NCI-H526 treated with DMSO at 0.1 percent for 48 hours (cell line): ENCODE measurements at places on chromosomes 5 and 9.

DNA sequence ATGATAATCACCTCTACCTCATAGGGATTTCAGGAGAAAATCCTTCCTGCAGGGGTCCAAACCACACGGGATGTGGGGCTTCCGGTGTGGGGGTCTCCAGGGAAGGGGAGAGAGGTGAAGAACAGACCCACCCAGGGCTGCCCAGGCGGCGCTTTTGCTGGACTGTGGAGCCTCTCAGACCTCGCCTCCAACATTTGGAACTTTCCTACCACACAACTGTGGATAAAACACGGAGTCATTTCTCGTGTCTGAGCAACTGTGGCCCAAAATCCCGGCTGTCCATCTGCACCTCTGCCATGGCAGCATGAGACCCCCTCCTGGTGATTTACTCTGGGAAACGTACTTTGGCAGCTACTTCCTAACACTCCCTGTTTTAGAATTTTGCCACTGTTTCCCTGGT lies 307.8 kb upstream of the IRX4 start:
- no peak for DNase-seq

DNA sequence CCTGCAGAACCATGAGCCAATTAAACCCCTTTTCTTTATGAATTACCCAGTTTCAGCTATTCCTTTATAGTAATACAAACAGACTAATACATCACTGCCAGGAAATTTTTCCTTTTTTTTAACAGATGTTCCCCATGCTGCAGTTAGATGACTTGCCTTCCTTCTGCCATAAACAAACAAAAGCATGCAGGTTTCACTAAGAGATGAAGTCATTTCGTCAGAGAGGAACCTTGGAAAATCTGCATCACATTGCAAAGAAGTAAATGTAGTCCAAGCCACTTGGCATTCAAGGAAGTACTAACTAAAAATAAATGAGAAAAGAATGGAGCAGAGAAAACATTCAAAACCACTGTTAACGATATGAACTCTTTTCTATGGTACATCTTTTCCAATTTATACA lies 194.1 kb upstream of the EFNA5 start:
- no peak for DNase-seq

GRCh38 chr9:14097215-14097614 lies 216.7 kb downstream of the NFIB start:
- no peak for DNase-seq

DNA sequence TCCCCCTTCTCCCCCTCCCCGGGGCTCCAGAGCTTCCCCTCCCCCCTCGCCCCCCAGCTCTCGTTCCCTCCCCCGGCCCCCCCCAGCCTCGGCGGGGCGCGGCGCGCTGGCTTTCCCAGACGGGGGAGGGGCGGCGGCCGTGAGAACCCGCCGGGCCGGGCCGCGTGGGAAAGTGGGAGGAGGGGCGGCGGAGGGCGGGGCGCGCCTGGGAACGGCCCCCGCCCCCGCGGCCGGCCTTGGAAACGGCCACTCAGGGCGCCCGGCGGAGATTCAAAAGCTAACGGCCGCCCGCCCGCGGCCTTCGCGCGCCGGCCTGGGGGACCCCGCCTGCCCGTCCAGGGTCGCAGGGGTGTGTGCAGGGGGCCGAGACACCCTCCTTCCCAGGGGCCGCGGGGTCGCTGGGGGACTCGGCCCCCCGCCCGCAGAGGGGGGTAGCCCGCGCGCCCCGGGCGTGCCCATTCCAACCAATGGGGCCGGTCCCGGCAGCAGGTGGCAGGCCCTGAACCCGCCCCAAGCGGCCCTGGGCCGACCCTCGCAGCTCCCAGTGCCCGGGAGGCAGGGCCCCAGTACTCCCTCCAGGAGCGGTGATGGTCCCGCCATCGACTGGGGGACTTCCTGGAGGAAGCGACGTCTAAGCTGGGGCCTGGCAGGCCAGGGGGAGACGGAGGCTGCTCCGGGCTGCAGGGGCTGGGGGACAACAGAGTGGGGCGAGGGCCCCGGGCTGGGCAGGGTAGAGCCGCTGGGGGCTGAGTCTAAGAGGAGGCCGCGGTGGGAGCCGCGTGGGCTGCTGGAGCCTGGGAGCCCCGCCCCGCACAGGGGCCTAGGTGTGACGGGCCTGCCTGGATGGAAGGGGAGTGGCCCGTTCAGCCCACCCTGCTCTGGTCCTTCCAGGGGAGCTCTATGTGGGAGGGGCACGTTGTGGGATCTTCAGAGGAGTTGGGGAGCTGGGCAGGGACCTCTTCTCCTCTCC lies 14.2 kb upstream of the NRARP start:
- peak; percentile 31 for DNase-seq

DNA sequence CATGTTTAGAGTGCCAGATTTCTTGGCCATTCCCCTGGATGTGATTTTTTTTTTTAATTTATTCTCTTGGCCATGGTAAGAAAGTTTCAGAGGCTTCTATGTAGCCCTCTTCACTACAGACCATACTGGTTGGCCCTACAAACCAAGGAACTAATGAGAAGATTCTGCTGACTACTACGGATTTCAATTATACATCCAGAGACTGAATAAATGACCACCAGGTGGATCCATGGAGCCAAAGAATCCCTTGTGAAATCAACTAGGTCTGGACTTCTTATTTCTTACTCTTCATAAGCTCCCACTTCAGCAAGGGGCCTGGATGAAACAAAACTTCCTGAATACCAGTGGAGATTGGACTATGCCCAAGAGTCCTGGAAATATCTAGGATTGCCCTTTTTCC lies 27.6 kb downstream of the ZNF622 start:
- DNase-seq, result no peak

- no peak for DNase-seq
Observed at GRCh38 chr5:156473269-156473908, 146.4 kb downstream of the SGCD start.
